ENCODE measurements at places on chromosomes 3 and 15.
A peak's percentile ranks its signal among the peaks of the same experiment; 100 is the strongest.

DNA sequence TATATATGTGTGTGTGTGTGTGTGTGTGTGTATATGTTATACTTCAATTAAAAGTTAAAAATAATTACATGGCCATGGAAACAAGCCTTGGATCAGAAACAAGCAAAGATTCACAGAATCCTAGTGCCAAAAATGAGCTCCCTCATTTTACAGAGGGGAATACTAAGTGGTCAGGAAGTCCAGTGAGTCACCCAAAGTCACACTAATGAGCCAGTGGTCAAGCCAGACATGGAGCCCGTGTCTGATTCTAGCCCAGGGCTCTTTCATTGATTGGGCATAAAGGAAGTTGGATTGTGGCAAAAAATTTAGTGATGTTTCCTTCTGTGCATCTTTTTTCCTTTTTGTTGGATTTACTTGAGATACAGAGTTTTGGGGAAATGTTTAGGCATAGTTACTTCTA, 152.5 kb upstream of the NPHP3 start:
- no peak for ATAC-seq

- ATAC-seq, result no peak
Measured at GRCh38 chr15:86903642-86904421, 824.2 kb downstream of the AGBL1 start.

DNA sequence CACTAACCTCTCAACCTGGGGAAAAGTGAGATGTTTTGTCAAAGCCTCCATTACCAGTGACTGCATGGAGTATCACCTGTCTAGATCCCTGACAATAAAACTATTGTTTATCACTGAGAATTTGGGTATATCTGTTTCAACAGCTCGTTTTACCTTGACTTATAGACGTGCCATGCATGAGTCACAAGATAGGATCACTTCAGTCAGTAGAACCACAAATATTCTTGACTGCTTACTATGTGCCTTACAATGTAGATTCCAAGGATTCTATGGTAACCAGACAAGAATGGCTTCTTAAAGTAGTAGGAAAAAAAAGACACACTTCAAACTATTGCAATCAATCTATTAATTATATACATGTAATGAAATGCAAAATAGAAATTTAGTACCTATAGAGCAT, 55.7 kb upstream of the GRM7 start:
- ATAC-seq, result no peak

- no peak for ATAC-seq
Measured at GRCh38 chr3:30114918-30115317, 491.5 kb upstream of the TGFBR2 start.

GRCh38 chr15:26213427-26213826, 350.3 kb upstream of the ATP10A start:
- ATAC-seq, result no peak

DNA sequence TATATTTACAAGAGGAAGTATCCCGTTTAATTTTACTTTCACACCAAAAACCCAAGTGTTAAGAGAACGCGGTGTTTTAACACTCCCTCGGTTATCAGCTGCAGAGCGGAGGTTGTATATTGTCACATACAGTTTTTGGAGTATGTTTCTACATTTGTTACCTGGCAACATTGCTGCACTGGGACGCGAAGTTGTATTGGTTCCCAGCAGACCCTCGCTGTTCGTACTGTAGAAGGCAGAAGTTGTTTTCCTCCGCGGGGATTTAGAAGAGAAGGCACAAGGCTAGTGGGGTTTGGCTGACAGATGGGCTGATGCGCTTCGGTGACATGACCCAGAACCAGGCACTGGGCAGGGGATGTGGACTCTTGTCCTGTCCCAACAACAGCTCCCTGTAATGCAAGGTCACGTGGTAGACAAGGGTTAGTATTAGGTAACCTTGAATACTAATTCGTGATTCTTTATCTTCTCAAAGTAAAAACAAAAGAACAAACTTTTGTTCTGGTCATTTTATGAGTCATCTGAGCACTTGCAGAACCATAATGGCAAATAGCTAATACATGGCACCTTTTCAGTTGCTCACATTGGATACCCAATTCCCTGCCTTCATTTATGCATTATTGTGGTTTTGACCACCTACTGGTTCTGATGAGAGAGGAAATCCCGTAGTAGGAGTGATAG, 230.4 kb upstream of the BHLHE40 start:
- peak; percentile 28 for ATAC-seq

DNA sequence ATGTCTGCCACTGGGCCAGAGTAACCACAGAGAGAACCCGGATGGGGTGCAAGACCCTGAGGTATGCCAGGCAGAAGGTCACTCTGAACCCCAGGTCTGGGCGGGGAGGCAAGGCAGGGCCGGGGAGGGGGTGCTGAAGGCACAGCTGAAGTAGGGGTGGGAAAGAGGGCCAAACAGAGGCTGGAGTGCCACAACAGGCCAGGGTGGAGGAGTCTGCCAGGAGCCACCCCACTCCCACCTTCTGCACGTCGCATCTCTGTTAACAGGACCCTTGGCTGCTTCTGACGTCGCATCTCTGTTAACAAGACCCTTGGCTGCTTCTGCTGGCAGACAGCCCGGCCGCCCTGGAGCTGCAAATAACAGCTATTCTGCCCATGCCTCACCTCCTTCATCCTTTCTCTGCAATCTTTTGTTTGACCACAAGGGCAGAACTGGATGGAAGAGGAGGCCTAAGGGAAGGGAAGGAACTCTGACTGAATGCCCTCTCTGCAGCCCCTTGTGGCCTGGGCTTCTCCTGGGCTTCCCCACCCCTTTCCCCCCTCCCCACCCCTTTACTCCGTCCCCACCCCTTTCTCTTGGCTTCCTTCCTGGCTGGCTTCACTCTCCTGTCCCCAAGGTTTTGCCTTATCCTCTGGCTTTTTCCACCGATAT, 20.6 kb upstream of the FBLN2 start:
- no peak for ATAC-seq
